CD4-positive, alpha-beta T cell (primary cell): ENCODE measurements at places on chromosomes 6 and 20.

- no peak for DNase-seq
Measured at GRCh38 chr6:39197922-39198500, 31.3 kb downstream of the KCNK5 start.

DNA sequence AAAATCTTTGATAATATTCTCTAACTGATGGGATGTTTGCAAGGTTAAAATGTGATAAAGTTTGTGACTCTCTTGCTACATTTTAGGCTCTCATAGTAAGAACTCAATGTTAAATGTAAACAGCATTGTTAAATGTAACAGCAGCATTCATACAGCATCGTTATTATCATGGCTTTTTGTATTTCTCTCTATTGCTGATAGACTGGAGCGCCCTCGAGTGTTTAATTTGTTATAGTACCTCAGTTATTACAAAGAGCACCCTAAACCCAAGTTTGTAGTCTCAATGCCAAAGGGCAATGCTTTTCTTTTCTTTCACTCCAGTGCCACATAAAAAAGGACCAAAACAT lies 14.9 kb upstream of the TTPAL start:
- DNase-seq, result no peak

DNA sequence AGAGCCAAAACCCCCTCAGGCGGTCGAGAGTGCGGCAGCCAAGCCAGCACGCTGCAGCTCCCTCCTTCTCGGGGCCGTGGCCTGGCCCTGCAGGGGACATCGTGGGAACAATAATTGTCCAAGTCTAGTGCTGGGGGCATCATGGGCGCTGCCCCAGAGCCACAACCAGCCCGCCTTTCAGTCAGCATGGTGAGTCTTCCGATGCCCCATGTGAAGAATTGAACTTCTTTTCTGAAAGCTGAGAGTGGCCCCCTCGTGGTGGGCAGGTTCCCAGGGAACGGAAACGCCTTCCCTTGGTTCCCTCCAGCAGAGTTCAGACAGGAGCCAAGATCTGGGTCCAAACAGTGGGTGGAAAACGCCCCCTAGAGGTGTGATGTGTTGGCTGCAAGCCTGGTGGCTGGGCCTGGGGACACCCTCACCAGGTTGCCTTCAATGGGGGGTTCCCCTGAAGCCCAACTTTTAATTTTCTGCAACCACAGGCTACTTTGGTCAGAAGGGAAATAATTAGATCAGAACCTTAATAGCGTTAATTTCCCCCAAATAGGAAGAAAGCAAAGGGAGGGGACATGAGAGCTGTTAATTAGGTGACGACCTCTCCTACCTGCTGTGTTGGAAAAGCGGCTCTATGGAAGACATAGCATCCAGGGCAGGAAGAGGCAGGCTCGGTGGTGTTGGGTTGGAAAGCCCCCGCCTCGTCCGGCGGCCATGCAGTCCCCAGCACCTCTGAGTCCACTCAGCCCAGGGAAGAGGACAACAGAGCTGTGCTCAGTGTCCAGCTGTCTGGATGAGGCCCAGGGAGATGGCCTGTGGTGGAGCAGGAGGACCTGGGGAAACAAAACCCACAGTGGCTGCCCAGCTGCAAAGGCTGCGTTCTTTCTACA lies 4.7 kb upstream of the MRGBP start:
- DNase-seq, result peak; percentile 86

- no peak for DNase-seq
Measured at GRCh38 chr6:36343109-36343680, 6.5 kb upstream of the BNIP5 start.

- DNase-seq, result no peak
Measured at GRCh38 chr20:22824077-22824476, 211.0 kb upstream of the SSTR4 start.

DNA sequence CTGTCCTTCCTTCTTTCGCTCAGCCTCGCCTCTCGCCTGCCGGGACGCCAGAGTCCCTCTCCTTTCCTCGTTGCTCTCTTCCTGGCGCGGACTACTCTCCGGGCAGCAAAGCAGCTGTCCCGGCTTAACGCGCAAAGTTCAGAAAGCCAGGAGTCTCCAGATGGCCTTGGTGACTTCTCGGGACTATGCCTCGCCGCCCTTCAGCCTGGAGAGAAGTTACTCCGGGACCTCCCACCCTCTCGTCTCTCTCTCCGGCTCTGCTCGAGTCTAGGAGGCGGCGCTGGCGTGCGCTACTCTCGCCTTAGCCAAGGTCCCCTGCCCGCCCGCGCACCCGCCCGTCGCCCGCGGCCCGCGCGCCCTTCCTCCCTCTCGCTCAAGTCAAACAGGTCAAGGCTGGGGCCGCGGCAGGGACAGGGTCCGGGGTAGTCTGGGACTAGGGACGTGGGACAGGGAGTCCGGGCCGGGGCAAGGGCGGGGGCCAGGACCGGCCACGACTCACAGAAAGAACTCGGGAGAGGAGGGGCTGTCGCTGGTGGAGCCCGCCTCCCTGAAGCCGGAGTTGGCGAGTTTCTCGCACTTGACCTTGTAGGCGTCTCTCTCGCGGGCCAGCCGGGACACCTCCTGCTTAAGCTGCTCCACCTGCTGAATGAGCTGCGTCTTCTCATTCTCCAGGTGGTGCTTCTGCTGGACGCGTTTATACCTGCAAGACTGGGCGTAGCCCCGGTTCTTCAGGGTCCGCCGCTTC lies 1.5 kb downstream of the MAFB start:
- no peak for DNase-seq

GRCh38 chr6:111478064-111478476 lies 4.9 kb downstream of the REV3L start:
- no peak for DNase-seq

- DNase-seq, result no peak
Measured at GRCh38 chr6:20629509-20629908, 95.3 kb downstream of the CDKAL1 start.

- no peak for DNase-seq
Measured at GRCh38 chr20:3510110-3510509, 39.3 kb downstream of the ATRN start.

DNA sequence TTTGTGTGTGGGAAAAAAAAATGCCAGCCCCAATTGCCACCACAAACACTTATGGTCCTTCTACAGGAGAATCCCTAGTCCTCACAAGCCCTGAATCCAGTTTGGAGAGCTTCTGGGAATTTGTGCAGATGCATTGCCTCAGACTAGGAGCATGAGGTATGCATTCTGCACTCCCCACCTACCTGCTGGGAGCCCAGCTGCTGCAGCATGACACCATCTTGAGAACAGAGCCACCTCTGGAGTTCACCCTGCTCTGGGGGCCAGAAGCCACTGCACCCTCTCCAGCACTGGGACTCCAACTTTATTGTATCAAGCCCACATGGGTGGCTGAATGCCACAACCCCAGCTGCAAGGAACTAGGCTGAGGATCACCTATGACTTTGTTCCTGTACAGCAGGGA lies 568.5 kb upstream of the ID4 start:
- no peak for DNase-seq

GRCh38 chr20:33490023-33490933 lies at the start of gene CBFA2T2:
CBFA2T2 (plus strand) TSS chr20:33490096; CDS start chr20:33490268, 172 bp downstream.
- no peak for DNase-seq

GRCh38 chr20:23122321-23122720 lies 36.2 kb upstream of the CD93 start:
- DNase-seq, result no peak

- peak; percentile 45 for DNase-seq
Measured at GRCh38 chr6:154301839-154302752, 54.5 kb downstream of the IPCEF1 start.

- DNase-seq, result no peak
Measured at GRCh38 chr6:106180208-106180607, 94.1 kb downstream of the PRDM1 start.

- DNase-seq, result no peak
Measured at GRCh38 chr6:125294925-125295324, 6.8 kb downstream of the HDDC2 start.

- DNase-seq, result no peak
Measured at GRCh38 chr6:147192278-147192911, 11.8 kb upstream of the STXBP5 start.

GRCh38 chr6:149060985-149061760 lies 256.3 kb upstream of the TAB2 start:
- no peak for DNase-seq

DNA sequence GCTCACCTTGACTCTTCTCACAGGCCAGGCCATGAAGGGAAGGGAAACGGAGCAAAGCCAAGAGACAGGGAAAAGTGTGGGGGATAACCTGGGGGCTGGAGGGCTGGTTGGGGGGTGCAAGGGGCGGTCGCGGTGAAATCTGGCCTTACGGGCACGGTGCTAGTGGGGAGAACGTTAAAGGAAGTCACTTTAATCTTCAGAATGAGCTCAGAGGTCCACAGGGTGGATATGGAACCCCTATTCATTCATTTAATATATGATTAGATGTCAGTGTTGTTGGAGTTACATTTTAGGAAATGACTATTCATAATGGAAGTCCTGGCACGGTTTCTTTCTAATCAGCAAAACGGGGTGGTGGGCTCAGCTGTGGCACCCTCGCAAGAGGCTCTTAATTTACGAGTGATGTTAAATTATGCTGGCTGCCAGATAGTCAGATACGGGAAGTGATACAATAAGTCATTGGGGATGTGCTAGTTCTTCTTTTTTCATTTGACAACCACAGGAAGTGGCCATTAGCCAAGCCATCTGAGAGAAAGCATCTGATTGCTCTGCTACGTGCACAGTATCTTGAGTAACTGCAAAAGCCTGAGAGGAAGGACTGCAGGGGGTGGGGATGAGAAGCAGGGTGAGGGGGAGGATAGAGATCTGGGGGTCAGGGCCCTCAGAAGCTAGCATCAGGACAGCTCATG lies 253.0 kb downstream of the QKI start:
- peak; percentile 50 for DNase-seq

DNA sequence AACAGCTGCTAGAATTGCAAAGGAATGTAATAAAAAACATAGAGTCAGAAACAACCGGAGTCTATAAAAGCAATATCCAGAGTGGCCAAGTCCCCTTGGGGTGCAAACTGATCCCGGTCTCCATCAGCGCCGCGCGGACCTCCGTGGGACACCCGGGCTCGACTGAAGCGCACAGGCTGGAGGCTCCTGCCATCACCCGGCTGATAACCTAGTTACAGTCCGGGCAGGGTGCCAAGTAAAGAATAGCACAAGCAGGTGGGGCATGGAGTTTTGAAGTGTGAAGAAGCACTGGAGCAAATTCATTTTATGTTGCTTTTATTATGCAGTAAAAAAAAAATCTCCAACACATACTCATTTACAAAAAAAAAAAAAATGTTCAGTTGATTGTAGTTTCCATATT lies 205.1 kb upstream of the GMDS start:
- no peak for DNase-seq

DNA sequence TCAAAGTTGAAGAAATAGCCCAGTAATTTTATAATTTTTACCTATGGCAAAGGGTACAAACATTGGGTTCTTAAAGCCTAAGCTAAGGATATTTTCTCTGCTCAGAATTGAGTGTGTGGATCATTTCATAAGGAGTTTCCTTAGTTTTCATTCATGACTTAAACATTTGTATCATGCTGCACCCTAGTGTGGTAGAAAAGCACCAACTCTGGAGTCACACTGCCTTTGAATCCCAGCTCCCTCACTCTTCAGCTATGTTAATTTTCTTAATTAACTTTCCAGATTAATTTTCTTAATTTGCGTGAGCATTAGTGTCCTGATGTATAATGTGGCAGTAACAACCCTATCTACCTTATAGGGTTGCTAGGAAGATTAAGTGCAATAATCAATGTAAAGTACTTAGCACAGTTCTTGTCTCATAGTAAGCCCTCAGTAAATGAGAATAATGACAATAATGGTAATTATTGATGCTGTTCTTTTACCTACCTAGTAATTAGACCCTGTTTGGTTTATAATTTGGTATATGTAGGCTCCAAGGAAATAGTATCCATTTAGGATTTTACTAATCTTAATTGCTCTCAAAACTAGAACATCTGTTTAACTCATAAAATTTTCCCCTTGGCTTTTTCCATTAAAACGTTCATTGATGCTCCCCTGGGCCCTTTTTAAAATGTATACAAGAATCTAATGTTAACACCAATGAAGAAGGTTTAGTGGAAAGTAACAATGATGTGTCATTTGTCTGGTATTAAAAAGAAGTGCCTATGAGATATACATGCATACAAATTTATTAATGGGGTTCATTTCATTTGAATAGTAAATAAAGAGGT lies 31.6 kb downstream of the DSE start:
- no peak for DNase-seq

- no peak for DNase-seq
Measured at GRCh38 chr6:751765-752164, 58.8 kb upstream of the EXOC2 start.

DNA sequence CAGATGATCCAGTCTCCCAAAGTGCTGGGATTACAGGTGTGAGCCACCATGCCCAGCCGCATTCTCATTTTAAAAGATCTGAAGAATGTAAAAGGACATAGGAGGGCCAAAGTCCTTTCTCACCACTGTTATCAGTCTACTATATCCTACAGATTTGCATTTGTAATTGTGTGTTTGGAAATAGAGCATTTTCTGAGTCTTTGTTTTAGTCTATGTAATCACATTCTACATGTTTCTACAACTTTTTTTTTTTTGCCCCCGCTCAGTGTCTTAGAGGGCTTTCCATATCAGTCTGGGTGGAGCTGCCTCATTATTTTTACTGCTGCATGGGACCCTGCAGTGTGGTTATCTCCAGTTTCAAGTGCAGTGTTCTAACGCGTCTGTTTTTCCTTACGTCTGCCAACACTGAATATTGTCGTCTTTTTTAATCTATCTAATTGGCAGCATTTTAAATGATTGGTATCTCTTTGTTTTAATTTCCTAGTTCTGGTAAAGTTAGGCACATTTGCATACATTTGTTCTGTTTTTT lies 7.8 kb downstream of the CUL9 start:
- no peak for DNase-seq

DNA sequence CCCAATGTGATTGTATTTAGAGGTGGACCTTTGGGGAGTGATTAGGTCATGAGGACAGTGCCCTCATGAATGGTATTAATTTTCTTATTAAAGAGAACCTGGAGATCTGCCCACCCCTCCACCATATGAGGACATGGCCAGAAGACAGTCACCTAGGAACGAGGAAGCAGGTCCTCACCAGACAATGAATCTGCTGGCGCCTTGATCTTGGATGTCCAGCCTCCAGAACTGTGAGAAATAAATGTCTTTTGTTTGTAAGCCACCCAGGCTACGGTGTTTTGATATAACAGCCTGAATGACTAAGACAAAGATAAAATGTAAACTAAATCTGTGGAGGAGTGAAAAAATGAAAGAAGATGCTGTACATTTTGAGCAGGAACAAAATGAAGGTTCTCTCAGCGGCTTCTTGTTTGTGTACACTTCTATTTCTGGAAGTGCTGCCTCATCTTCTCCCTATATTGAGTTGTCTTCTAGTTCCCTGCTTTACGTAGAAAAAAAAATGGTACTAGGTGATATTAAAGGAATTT lies 1.5 kb upstream of the IPCEF1 start:
- no peak for DNase-seq

DNA sequence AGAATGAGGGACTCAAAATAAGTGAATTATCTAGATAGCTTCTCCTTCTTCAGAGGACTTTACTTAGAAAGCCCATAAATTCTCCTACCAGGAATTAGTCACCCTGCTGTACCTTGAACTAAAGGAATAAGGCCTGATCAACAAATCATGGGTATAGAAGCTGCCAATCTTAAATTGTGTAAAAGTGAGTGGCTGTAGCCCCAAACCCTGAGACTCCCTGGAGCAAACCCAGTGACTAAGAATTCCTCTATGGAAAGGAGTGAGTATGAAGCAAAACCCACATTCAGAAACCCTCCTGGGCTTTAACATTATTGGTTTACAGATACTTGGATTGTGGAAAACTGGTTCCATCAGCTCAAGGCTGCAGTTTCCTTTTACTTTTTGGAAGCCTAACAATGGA lies 285.8 kb upstream of the TBX18 start:
- no peak for DNase-seq
